ENCODE measurements at places on chromosomes 7 and 10.

DNA sequence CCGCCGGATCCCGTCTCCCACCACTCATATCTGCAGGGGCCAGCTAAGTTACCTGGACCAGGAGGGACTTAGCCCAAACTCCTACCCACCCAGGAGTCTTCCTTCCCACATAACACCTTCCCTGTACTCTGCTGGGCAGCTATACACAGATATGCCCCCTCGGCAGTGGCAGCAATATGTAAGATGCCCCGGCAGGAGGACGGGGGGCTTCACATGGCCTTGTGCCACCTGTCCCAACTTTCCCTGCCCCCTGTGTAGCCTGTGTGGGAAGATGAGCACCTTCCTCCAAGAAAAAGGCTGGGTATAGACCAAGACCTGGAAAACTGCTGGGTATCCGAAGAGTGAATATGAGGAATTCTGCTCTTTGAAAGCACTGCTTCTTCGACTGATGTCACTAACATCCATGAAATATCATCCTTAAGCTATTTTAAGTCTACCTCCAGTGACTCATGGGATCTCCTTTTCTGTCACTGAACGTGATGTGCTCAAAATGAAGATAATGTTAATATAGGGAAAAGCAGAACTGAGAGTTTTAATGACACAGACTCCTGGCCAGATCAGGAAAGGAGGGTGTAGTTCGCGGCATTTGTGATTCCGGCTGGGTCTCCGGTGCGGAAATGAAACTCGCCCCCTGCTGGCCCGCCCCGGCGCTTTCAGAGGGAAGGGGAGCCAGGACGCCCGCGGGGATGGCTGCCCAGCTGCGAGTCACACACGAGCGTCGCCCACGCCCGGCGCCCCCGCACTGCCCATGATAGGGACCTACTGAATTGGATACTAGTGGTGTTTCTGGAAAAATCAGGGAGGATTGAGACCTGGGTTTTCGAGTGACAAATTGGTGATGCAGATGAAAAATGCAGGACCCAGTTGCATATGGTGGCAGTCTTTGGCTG lies 256.9 kb upstream of the NFE2L3 start:
- peak; percentile 77 for DNase-seq

- DNase-seq: no peak
These were observed 267.8 kb downstream of the RPS24 start for GRCh38 chr10:78301481-78301880.

- no peak for DNase-seq
These were observed 288.4 kb downstream of the SNX13 start for GRCh38 chr7:17651863-17652385.

GRCh38 chr10:51733057-51733456 lies 33.7 kb upstream of the CSTF2T start:
- DNase-seq: no peak

- DNase-seq: no peak
These were observed 70.3 kb upstream of the HDAC9 start for GRCh38 chr7:18425227-18425626.

GRCh38 chr7:129959471-129960203 lies 6.9 kb upstream of the UBE2H start:
- no peak for DNase-seq

DNA sequence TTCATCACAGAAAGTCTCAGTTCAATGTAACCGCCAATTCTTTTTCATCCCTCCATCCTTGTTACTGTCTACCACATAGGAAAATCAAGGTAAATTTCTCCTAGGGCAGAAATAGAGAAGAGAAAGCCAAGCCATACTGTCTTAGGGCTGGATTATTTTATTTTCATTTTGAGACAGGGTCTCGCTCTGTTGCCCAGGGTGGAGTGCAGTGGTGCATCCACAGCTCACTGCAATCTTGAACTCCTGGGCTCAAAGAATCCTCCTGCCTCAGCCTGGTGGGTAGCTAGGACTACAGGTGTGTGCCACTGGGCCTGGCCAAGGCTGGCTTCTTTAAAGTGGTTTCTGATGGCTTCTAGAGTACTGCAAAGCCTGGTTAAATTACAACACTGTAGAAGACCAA lies 181.7 kb downstream of the SRPK2 start:
- DNase-seq: no peak

DNA sequence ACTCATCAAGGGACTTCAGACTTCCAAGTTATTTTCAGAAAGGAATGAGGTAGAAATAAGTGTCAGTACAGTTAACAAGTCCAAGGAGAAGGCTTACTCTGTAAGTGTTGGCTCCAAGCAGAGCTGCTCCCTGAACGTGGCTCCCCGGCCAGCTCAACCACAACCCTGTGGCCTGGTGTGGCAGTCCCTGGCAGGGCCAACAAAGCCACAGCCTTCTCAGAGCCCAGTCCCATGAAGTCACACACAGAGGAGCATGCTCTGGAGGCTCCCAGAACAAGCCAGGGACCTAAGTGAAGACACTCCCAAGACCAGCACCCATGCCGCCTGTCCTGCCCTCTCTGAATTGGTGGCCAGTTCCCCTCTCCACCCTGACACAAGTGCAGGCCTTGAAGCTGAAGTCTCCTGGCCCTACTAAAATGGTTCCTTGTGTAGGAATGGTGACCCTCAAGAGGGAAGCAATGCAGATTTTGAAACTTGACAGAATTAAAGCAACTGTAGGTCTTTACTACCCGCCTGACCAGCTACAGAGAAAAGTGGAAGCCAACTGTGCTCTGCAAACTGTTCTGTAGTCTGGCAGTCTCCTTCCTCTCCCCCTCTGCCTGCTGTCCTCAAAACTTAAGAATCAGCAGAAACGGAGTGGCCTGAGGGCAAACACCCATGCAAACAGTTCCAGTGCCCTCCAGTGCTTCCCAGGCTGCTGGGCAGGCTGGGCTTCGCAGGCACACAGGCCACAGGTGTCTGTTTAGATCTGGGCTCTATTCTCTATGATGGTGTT lies 51.1 kb downstream of the NOD1 start:
- DNase-seq: no peak

DNA sequence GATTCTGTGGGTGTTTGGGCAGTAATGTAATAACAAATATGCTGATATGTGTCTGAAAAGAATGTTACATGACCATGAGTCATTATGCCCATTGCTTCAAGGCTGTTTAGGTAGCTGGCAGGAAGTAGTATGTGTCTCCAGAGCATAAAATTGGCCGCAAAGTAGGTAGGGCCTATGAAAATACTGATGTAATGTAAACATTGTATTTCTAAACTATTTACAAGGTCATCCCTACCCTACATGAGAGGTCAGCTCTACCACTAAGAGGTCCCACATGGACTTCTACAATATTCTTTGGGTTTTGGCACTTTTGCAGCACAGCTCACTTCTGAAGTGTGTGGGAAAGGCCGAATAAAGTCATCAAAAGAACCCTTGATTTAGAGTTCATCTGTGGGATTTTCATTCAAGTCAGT lies 301.9 kb downstream of the AHR start:
- DNase-seq: no peak

GRCh38 chr10:132142396-132143161 lies 44.2 kb upstream of the DPYSL4 start:
- no peak for DNase-seq

DNA sequence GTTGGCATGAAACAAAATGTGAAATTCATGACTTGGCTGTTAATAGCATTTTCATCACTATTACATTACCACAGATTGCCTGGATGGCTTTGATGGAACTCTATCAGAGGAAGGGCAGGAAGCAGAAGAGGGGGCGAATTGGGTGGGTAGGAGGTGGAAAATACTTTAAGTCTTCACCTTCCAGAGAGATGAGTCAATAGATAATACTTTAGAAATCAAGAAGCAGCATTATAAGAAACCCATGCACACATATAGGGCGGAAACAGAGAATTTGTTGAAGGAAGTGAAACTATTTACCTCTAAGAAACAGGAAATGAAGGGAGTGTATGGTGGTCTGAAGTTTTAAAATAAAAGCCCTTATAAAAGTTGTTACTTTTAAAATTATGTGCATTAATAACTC lies 152.1 kb upstream of the TARP start:
- DNase-seq: no peak

DNA sequence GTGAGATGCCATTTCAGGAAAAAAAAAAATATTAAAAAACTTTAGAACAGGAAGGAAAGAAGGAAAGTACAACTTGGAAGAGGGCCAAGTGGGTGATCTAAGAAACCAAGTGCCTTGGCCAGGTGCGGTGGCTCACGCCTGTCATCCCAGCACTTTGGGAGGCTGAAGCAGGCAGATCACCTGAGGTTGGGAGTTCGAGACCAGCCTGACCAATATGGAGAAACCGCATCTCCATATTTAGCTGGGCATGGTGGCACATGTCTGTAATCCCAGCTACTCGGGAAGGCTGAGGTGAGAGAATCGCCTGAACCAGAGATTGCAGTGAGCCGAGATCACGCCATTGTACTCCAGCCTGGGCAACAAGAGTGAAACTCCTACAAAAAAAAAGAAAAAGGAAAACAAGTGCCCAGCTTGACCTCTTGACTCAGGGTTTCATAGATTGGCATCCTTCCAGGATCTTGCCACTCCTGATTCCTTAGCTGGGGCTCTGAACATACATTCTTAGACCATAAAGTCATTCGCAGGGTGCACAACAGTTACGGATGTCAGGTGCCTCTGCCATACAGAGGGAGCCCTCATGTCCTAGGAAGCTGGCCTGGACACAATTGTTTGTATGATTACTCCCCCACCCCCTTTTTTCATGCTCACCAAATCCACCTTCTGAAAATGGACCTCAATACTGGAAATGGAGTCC lies 2.1 kb upstream of the GUSB start:
- no peak for DNase-seq

DNA sequence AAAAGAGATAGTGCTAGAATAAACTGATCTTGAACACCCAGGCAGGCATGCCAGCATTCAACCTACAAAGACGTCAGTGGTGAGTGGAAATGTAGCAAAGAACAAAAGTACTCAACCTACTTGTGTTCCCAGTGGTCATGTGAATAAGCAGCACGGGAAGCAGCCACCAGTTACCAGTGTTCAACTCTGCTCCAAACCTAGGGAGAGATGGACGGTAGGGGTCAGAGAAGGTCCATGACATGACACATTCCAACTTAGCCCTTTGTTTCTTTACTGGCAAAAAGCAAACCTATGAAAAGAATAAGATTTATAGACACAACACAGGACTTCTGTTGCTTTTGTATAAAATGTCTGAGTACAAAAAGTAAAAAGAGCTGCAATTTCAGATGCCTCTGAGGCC lies 511.4 kb downstream of the XPNPEP1 start:
- no peak for DNase-seq

- DNase-seq: no peak
These were observed 279.7 kb downstream of the ADRA2A start for GRCh38 chr10:111356571-111356970.

GRCh38 chr7:1529383-1530116 lies 952 bp upstream of the MAFK start:
- DNase-seq: no peak

DNA sequence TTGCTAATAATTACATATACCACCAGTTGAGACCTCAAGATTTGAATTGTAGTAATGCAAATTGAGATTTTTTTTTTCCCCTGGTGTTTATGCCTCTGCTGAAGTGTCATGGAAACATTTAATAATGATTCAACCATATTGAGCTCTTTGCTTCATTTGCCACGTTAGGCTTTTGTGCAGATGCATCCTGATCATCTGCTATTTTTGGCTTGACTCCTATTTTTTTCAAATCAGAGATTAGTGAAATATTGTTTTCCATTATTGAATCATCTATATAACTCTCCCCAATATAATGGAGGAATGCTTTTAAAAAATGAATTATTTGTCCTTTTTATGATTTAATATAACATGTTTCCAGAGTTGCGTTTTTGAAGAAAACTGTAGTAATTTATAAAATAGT lies 115.1 kb downstream of the SRI start:
- peak; percentile 54 for DNase-seq

DNA sequence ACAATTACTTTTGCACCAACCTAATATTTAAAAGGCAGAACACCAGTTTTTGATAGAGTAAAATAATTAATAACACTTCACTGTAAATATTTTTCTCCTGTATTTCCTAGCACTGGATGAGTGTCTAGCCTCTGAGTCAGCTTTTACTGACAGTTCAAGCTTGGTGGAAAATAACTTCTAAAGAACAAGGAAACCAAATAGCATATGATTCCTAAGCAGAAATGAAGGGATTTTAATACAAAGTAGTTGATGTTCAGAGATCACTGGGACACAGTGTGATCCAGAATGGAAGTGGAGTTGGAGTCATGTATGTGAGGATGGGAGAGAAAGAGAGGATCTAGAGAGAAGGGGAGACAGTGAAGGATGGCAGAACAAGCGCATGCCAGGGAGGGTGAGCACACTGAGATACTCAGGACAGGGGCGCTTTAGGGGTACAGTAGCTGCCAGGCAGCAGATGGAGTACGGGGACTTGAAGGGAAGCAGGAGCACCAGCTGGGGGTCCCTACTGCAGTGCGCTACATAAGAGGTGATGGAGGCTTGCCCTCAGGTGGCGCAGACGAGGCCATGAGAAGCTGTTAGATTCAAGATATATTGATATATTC lies 117.9 kb upstream of the KLF6 start:
- DNase-seq: no peak

GRCh38 chr10:23442936-23443335 lies 4.1 kb downstream of the OTUD1 start:
- DNase-seq: no peak

All from lung (tissue), 17 donors.